ENCODE measurements at places on chromosomes 1 and 21.

- DNase-seq: no peak
Observed at GRCh38 chr1:3192361-3192760, 123.4 kb downstream of the PRDM16 start.

- no peak for DNase-seq
Observed at GRCh38 chr1:26855636-26856035, 7.3 kb upstream of the SFN start.

- DNase-seq: no peak
Observed at GRCh38 chr1:65064981-65065380, 83.0 kb upstream of the AK4 start.

GRCh38 chr1:147626291-147626690 is 44.0 kb downstream of the ACP6 start:
- no peak for DNase-seq

GRCh38 chr1:165389609-165390008 is 33.1 kb upstream of the LMX1A start:
- DNase-seq: no peak

DNA sequence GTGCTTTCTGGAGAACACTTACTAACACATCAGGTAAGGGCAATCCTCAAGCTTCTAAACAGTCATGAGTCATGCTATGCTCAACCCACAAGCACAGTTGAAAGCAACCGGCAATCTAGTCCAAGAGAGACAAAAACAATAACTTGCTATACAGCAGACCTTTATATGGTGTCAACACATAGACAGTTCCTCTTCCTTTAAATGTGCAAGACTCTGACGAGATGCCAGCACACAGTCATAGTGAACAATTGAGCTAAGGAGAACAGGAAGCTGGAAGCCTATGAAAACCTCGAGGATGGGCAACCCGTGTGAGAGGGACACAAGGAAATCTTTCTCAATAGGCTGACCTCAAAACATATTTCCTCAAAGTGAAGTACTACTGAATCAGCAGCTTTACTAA is 5.3 kb downstream of the ADIPOR1 start:
- DNase-seq: no peak

DNA sequence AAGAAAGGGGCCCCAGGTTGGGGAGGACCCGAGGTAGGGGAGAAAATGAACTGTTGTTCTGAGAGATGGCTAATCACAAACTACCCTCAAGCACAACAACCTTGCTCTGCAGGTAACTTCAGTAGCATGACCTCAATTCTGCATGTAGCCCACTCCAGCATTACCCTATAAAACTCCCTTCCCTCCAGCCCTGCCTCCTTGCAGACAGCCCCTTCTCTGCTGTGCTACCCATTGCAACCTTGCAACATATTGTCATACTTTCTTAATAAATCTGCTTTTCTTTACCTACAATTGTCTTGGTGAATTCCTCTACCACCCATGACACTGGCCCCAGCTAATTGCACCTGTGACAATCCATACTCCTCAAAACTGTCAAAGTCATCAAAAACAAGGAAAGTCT is 428.9 kb downstream of the MATN1 start:
- DNase-seq: no peak

- peak; percentile 85 for DNase-seq
Observed at GRCh38 chr1:2255420-2256369, 27.6 kb downstream of the SKI start.

DNA sequence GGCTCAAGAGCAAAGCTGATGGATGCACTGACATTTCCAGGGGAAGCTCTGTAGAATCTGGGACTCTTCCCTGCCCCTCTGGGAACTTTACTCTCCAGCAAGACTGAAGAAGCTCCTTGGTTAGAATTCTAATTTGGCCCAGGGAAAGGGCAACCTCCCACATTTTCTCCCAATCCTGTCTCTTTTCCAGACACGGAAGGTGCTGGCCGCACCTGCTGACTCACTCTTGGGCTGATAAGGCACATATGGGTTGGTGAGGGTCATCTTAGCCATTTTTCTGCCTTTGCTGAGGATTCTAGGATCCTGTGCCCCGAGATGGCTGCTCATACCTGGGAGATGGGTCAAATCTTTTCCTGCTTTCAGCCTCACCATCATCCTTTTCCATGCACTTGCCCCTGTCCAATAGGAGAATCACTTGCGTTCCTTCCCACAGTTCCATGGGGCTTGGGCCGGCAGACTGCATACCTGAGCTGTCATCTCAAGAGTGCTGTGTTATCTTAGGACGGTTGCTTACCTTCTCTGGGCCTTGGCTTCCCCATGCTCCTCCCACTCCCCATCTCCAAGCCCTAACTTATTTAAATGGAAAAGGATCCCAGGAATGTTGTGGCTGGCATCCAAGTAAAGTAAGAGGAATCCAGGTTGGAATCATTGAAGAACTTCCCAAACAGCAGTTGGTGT is 1.3 kb downstream of the TINAGL1 start:
- no peak for DNase-seq

GRCh38 chr1:216020743-216021345 is 402.4 kb downstream of the USH2A start:
- no peak for DNase-seq

DNA sequence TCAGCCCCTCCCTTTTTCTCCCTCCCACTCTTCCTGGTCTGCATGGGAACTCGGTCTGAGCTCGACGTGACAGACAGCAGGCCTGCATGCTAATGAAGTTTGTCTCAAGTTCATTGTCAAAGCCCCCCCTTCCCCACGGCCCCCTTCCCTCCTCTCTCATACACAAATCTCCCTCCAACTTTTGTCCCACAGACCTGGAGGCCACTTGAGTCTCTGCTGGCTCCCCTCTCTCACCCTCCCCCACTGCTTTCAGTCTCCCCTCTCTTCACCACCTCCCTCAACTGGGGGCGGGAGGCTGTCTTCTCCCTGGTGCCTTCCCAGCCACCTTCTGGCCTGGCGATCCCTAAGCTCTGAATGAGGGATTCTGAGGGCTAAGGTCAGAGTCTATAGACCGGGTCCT is 61.3 kb downstream of the RHBG start:
- no peak for DNase-seq

DNA sequence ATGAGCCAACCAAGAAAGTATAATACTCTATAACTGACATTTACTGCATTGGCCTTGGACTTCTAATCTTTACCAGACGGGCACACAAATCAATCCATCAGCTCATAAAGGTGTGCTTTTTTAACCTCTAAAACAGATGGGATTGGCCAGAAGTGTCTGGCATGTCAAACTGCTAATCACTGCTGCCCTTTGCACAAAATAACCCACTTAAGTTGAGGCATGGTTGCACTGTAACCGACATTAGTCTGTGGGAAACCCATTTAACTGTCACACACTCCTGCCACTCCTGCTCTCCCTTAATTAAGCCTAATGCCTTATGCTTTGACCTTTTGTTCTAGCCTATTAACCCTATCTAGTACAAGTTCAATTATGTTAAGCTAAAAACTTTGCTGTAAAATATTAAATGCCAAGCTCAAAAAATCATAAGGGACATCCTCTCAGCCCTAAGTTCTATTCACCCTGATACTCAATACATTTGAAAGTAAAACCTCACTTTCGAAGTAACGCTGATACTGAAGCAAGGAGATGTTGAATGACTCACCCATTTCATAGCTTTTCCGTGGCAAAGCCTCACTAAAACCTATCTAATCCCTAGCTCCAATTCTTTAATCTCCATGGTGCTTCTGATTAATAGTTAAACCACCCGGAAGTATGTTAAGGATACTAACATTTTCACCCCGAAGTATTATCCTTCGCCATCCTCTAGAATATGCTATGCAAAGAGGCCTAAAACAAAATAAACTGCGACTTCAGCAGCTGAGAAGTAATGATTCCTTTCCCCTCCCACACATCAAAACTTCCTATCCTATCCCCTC is 12.9 kb downstream of the NRIP1 start:
- no peak for DNase-seq

DNA sequence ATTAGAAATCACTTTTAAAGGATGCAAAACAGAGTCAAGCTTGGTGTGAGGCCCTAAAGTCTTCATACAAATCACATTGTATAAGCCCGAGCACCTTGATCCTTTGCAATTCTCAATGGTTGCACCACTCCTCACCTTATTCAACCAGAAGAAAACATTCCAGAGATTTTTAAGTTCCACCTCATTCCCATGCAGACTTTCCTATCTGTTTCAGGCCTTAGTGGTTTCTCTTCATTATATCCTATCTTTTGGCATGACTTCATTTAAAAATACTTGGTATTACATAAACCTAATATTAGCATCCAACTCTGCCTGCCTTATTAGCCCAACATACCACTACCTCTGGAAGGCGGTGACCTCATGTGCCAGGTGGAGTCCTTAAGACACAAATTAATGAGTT is 9.3 kb upstream of the GREM2 start:
- DNase-seq: no peak

- DNase-seq: no peak
Observed at GRCh38 chr21:43842742-43843141, 22.3 kb upstream of the AGPAT3 start.

GRCh38 chr1:67795179-67795912 is 37.9 kb downstream of the GNG12 start:
- DNase-seq: no peak

GRCh38 chr1:18018366-18018765 is 89.2 kb upstream of the IGSF21 start:
- no peak for DNase-seq

Data from CD4-positive, alpha-beta T cell treated with Interleukin-6 at 100 ng/mL for 8 hours (primary cell).